Eye (tissue), 1 donor: ENCODE measurements at places on chromosomes 7 and 10.

DNA sequence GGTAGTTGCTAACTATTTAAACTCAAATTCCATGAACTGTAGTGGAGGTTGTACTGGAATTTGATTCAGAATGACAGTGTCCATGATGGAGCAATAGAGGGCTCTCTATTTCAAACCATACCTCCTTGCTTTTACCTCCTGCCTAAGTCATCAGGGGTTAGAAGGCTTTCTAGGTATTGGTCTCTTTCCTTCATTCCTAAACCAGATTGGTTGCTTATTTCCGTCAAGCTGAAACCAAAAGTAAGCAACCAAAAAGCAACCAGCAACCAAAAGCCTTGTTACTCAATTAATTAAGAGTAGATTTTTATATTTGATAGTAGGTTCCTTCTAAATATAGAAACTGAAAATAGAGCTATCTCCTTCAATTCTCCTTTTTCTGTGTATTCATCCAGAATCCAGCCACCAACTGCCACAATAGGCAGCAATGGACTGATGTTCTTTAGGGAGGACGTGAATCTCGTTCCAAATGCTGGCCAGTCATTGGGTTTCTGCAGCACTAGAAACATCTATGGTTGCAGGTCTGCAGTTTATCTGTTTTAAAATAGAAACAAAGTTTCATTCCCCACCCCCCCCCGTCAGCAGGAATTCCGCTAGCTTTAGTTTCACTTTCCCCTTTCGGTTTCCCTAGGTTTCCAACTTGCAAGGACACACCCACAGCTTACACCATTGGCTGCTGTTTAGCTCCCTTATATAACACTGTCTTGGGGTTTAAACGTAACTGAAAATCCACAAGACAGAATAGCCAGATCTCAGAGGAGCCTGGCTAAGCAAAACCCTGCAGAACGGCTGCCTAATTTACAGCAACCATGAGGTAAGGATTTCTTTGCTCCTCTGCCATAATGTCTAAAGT, at the start of gene IFIT1:
IFIT1 (plus strand) TSS at position 717 of the 850 bp plus-strand sequence; CDS start at position 807, 90 bp downstream.
- DNase-seq = peak; percentile 87

- no peak for DNase-seq
These were observed 1339.4 kb downstream of the XPNPEP1 start for GRCh38 chr10:108583877-108584276.

DNA sequence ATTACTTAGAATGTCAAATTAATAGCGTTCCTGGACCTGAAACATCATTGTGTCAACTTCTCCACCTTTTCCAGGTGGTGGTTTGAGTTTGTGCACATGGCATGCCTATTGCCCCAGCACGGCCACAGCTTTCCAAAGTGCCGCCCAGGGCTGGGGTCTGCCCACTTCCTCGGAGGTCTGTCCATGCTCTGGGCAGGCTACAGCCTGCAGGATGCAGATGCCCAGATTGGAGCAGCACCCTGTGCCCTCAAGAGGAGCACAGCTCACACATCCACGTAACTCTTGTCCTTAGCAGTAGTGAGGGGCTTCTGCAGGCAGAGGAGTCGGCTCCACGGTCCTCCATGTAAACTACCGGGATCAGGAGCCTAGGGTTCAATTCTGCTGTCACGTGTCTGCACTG, 238.6 kb downstream of the EBF3 start:
- no peak for DNase-seq

DNA sequence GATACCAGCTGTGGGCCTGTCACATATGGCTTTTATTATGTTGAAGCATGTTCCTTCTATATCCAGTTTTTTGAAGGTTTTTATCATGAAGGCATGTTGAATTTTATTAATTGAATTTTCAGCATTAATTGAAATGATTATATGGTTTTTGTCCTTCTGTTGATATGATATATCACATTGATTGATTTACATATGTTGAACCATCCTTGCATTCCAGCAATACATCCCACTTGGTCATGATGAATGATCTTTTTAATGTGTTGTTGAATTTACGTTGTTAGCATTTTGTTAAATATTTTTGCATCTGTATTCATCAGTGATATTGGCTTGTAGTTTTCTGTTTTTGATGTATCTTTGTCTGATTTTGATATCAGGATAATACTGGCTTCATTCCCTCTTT, 21.2 kb downstream of the PRSS37 start:
- DNase-seq = peak; percentile 8

- no peak for DNase-seq
These were observed 31.7 kb downstream of the TPST1 start for GRCh38 chr7:66236713-66237303.

DNA sequence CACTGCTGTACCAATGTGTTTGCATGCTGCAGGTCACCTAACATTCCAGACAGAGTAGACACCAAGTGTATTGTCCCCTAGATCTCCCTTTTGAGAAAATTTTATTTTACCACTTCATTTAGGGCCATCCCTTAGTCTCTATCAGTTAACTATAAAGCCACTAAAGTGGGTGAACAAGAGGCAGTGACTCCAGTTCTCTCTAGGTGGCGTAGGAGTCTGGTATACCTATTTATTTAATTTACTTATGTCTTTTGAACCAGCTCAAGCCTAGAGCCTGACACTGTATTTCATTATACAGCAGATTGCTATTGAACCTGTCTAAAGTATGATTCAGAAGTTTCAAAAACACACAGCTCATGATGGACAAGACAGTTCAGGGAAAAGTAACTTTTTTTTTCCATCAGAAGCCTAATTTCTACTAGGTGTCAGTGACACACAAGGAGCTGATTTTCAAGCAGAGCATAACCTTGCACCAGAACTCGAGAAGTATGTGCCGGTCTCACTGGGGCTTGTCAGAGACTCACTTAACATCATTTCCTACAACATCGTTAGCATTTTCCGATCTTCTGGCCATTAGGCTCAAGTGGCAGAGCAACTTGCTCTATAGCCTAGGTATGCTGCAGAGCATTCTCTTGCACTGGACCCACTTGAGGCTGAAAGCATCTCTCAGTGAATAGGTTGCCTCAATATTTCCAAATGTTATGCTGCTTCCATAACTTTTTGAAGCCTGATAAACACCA, 175.4 kb downstream of the CDC14C start:
- no peak for DNase-seq

- no peak for DNase-seq
These were observed 30.2 kb upstream of the EZH2 start for GRCh38 chr7:148914208-148914777.

- peak; percentile 96 for DNase-seq
These were observed 16.1 kb upstream of the GPR146 start for GRCh38 chr7:1028044-1028770.

DNA sequence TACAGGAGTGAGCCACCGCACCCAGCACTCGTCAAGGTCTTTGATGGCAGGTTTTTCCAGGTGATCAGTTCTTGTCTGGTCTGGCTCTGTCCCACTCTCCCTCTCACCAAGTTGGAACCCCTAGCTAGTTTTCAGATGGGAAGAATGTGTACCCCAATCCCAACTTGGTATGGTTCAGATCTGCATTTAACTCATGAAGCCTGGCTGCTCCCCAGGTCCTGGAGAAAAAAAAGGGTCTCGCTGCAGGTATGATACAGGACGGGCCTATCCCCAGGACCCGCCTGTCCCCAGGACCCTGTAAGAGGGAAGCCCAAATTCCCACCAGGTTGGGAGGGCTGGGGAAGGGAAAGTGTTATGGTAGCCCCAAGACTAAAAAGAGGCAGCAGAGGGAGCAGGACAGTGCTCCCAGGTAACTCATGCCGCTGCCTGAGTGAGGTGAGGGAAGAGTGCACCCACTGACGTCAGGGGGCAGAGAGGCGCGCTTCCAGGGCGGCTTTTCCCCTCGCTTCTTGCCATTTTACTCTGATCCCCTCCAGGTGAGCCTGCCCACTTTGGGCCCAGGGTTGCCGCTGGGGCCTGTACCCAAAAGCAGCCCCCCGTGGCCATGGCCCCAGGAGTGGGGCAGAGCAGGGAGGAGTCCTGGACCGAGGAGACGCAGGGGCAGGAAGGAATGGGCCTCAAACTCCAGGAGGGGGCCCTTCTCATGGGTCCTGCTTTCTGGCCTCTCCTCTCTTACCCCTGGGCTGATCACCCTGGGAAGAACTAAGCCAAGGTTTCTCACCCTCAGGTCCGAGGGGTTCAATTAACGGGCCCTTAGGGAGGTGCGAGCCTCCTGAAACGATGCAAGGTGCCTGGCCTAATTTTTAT, 36.4 kb upstream of the SRRM3 start:
- DNase-seq = no peak
